ENCODE measurements at places on chromosomes 6 and 20.

- DNase-seq: no peak
Measured at GRCh38 chr6:56692523-56693245, 50.0 kb upstream of the DST start.

DNA sequence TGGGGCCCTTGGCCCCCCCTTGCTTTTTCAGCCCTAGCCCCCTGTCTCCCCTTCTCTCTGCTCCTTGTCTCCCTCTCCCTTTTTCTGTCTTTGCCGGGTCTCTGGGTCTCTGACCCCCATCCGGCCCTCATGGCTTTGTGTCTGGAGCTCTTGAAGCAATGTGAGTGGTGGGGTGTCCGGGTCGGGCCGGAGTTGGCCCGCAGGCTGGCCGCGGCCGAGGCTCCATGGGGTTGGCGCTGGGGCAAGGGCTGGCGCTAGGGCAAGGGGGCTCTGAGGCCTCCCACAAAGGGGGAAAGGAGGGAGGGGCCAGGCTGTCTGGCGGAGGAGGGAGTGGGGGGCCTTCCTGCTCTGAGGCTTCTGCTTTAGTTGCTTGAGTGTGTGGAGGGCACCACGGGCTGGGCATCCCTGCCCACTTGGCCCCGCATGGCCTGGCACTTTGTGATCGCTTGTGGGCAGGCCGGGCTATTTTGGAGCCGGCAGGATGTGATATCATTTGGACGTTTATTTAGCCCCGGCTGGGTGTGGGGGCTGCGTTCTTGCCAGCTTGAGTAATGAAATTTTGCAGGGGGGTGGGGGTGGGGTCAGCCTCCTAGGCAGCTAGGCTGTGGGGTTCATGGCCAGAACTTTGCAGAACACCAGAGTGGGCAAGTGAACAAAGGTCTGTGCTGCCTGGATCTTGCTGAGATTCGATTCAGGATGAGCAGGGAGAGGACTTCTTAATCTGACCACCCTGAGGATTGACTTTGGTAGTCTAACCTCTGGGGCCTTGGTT is 78.7 kb upstream of the MYL9 start:
- peak; percentile 31 for DNase-seq

DNA sequence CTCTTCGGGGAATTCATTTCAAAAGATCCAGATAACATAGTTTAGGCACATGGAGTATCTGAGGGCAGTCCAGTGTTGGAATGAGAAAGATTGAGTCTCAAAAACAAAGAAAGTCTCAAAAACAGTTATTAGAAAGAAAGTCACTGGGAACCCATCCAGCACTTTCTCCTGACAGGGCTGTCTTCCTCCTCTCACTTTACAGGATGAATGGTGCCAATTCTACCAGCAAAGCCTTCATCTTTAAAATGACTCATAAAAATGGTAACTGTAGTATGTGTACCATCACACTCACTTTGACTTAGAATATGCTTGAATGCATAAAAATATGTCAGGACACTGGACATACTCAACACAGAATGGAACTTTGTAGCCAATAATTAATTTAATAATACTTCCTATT is 71.3 kb downstream of the SLC22A3 start:
- no peak for DNase-seq

GRCh38 chr6:16331384-16332174 is 93.2 kb downstream of the GMPR start:
- peak; percentile 70 for DNase-seq

- no peak for DNase-seq
Measured at GRCh38 chr6:81413306-81413705, 339.2 kb downstream of the TENT5A start.

Measured in CD4-positive, alpha-beta T cell treated with Interferon alpha-2 for 1 hour (primary cell).